ENCODE measurements at places on chromosomes 3 and 15.
A peak's percentile ranks its signal among the peaks of the same experiment; 100 is the strongest.

DNA sequence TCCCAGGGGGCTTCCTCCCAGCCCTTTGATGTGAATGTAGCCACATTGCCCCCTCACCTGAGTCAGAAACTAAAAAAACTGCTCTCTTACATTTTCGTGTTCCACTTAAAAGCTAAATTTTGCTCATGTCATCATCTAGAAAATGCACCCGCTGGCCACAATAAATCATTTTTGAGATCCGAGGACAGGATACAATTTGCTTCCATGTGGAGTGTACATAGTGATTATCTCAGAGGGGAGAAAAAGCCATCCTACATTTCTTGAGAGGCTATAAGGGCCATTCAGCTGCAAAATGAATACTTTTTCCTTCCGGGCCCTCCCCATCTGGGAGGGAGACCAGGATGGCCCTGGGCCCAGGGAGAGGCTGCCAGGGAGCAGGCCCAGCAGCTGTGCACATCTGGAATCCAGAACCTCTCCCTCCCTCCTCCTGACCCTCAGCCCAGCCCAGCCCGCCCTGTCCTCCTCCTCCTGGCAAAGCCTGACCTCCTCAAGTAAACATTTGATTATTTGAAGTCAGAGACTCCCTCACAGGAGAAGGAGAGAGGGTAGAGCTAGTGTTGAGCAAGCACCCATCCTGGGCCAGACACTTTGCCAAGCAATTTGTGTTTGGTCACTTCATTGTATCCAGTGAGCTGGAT is 59.1 kb downstream of the CORO2B start:
- DNase-seq: no peak

GRCh38 chr15:85583923-85584390 is 203.6 kb downstream of the AKAP13 start:
- peak; percentile 6 for DNase-seq

DNA sequence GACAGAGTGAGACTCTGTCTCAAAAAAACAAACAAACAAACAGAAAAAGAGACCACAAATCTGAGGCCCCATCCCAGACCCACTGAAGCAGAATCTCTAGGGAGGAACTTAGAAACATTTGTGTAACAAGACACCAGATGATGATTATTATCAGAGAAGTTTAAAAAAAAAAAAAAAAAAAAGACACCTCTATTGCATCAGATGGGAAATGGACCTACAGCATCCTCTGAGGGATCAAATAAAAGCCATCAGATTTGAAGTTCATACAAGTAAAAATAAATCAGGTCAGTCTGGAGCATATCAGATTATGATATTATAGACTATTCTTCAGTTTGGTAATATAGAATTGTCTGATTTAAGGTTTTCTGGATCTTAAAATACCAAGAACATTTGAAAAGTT is 21.9 kb upstream of the LIPC start:
- no peak for DNase-seq

DNA sequence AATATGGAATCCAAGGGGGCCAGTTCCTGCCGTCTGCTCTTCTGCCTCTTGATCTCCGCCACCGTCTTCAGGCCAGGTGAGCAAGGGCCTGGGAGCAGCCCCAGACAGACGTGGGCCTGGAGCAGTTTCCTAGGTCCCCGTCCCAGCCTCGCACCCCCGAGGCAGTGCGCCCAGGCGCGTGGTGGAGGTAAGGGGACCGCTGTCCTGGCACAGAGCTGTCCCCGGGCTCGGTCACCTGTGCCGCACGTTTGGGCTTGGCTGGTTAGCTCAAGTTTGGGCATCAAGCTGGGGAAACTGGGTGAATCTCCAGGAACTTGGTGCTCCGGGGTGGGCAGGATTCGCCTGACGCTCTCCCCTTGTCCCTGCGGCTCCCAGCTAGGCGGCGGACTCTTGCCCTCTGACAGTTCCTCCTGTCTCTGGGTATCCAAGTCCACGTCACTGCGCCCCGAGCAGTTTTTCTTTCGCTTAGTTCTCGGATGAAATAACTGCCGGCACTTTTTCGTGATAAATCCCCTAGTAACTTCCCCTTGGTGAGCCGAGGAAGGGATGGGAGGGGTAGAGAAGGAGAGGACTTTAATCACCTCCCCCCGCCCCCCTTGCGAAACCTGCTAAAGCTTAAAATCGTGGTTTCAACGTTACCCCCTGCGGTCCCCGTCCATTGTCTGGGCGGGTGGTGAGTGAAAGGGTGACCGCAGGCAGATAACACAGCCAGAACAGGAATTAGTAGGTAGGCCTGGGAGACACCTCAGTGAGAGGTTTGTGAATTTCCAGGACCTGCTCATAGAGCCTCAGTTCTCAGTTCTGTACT is 901 bp downstream of the ALCAM start:
- peak; percentile 41 for DNase-seq

- DNase-seq: no peak
Observed at GRCh38 chr3:31255007-31255581, 277.6 kb upstream of the STT3B start.

DNA sequence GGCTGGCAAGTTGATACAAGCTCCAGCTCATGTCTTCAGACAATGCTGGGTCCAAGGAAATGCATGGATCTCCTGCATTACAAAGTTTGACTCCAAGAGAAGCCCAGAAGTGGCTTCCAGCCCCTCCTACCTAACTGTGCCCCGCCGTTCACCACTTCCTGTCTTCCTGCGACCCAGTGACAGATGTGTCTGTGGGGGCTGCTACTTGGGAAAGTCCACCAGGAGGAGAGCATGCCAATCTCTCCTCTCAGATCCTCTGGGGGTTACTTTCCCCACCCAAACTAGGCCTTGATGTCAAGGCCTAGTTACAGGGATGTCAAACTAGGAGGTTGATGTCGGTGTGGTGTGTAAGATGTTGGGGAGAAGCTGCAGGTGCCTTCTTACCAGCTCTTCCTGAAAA is 133.6 kb upstream of the RASGRP1 start:
- DNase-seq: no peak

GRCh38 chr3:23202203-23202920 is 765 bp upstream of the UBE2E2 start:
- DNase-seq: no peak

DNA sequence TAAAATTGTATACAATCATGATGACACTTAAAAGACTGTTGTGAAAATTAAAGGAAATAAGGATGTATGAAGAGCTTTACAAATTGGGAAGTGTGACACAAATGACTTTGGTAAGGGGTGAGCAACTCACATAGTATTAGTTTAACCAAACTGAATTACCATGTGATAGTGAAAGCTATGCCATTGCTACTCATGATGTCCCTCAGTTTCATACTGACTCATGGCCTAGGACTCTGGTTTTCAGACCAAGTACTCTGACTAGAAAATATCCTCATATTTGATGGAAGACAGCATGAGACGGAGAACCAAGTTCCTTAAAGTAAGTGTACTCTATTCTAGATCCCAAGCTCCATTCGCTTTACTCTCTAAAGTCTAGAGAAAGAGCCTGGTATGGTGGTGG is 203.2 kb upstream of the ICE2 start:
- no peak for DNase-seq

DNA sequence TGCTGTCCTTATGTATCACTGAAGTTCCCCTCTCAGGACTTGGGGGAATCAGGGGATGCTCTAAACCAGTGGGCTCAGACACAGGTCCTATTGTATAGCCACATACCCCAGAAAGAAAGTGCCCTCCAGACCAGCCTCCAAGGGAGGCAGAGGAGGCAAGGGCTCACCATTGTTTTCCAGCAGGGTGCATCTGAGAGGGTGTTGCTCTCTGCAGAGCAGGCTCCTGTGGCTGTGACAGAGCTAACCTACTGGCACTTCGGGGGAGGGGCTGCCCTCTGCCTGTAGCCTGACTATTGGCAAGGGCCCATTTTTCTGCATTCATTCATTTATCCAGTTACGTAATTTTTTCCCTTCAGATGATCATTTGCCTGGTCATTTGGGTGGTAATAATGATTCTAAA is 39.9 kb downstream of the EEFSEC start:
- no peak for DNase-seq

GRCh38 chr3:108079877-108080276 is 11.0 kb downstream of the CD47 start:
- no peak for DNase-seq

DNA sequence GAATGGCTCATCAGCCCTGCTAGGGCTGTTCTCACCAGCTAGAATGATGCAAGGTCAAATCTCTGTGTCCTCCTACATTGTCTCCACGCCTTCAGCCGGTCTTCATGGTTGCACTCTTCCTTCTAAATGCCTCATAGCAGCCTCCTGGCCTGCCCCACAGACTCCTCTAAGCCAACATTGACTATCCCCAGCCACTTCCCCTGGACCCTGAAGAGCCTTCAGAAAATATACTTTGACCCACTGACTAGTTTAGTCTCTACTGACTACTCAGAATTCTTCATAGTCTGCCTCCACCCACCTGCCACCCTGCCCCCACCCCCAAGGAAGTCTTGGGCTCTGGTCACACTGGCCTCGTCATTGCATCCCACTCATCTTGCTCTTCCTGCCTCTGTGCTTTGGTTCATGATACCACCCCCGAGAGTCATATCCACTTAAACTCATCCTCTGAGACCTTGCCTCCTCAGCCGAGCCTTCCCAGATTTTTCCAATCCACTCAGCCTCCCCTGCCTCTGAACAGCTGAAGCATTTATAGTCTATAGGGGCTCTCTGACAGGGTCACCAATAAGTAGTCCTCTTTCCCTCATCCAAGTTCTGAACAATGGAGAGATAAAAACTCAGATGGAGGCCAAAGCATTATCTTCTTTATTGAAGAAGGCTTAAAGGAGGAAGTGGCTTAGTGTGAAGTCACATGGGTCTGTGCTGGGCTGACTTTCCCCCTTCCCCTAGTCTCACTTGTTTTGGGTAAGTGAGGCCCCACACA is 9.5 kb upstream of the DOCK3 start:
- no peak for DNase-seq

DNA sequence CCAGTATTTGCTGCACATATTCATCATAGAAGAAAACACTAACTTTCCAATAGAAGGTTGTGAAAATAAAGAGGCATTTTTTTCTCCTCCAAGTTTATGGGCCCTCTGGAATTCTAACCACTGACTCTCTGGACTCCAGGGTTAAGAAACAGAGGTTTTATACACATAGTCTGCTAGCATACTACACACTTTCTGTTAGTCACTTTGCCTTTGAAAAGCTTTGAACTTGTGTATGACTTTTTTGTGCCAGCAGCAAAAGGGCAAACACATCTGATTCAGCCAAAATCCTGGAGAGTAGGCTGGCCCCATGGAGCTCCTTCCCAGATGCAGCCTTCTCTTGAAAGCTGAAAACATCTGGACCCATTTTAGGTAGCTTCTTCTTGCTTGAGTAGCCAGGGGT is 6.2 kb downstream of the ZIC4 start:
- DNase-seq: no peak

GRCh38 chr3:170320461-170321121 is 36.9 kb upstream of the SKIL start:
- DNase-seq: no peak
